ENCODE measurements at places on chromosomes 5 and 9.

DNA sequence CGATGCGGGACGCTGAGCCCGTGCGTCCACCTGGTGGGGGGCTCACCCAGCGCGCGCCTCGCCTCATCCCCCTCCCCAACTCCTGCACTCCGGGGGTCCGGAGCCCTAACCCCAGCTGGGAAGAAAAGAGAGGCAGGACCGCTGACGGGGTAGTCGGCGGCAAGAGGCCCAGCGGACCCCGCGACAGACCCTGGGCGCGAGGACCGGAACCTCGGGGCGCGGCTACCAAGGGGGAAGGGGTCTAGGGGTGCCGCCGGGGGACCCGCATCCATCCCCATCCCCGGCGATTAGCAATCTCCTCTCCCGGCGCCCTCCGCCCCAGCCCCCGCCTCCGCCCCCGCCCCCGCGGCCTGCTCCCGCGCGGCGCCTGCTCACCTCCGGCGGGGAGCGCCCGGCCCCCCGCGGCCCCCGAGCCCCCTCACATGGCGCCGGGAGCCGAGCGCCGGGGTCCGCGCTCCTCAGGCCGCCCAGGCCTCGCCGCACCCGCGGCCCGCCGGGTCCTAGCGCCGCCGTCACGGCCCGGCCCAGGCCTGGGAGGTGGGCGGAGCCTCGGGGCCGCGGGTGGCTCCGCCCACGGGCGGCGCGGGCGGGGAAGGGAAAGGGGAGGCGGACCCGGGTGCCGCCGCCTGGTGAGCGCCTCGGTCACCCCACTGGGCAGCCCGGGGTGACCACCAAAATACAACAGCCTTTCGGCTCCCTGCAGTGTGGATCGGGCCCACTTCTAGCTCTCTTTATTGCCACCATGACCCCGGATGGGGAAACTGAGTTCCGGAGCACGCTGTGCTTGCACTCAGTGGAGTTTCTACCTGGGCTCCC lies at the start of gene ST6GALNAC6:
Gene ST6GALNAC6 (minus strand): TSS at position 476 of the 816 bp plus-strand sequence. CDS start 1,622 bp downstream, outside the sequence.
- peak; percentile 89 for DNase-seq

DNA sequence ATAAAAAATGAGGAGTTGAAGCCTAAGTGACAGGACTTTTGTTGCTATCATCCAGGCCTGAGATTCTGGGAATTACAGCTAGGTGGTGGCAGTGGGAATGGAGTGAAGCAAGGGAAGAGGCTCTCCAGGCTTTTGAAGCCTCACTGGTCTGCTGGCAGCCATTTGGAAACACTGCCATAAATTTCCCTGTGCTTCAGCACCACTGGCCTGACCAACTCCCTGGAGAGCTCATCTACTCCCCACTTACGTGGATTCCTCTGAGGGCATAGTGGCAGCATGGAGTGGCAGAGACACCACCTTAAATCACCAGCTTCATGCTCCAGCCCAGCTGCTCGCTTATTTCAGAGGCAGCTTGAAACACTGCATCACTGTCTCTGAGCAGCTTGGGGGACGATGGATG lies 518.2 kb downstream of the TLR4 start:
- no peak for DNase-seq

- no peak for DNase-seq
Measured at GRCh38 chr5:138910546-138911185, 35.5 kb upstream of the LRRTM2 start.

DNA sequence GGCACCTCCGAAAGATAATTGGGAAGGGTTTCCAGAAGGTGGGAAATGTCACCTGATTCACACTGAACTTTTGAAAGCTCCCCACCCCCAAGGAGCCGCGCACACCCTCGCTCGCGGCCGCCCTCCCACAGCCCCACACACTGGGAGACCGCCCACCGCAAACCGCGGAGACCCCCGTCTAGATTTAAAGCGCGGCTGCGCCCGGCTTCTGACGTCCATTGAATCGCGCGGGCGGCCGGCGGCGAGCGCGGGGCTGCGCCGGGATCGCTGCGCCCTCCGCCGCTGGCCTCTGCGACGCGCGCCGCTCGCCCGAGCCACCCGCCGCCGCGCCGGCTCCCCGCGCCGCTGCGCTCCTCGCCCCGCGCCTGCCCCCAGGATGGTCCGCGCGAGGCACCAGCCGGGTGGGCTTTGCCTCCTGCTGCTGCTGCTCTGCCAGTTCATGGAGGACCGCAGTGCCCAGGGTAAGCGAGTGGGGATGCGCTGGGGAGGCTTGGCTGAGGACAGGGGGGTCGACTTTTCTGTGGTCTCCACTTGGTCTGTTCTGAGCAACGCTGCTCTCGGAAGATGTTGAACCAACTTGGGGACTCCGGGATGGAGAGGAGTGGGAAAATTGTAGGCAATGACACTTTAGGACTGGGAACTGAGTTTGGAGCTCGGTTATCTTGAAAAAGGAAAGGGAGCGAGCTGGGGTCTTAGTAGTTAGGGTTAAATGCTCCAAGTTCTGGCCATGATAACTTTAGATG lies at the start of gene FST:
Gene FST (plus strand): TSS at position 214 of the 743 bp plus-strand sequence. CDS start 163 bp downstream, at position 377.
- DNase-seq = peak; percentile 36

DNA sequence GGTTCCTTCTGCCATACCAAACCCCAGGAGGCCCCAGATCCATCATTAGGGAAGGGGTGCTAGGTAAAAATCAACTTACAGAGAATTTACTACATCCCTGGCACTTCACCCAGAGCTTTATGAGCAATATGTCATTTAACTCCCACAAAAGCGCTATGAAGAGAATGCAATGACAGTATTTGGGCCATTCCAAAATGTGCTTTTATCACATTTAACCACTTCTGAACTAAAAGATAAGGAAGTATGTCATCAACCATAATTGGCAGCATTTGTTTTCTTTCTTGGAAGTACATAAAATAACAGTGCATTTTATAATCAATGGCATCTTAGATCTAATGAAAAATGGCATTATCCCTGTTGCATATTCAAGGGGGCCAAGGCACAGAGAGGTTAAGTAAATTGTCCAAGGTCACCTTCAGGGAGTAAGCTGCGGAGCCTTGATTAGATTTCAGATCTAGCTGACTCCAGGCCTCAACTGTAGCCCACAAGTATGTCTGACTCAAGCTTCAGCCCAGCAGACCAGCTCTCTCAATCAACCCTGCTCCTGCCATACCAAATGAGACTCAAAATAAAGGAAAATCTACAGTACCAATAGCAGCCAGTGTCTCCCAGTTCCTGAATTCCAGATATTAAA lies 16.5 kb downstream of the SH3TC2 start:
- no peak for DNase-seq

- no peak for DNase-seq
Measured at GRCh38 chr9:137552022-137552768, 516 bp downstream of the MRPL41 start.

DNA sequence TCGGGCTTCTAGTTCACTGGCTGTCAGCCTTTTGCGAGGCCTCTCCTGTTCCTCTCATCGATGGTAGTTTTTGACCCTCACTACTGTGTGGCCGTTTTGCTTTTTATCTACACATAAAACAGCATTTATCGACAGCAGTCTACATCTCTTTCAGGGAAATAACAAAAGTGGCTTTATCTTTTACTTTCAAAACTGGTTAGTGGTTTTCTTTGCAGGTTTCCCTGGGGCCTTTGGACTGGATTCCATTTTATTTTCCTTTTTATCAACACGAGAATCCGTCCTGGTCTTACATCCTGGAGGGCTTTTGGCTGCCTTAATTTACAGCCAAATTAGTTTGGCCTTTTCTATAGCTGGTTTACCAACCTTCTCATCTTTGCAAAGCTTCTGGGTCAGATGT lies 793 bp upstream of the PKD2L2 start:
- no peak for DNase-seq

DNA sequence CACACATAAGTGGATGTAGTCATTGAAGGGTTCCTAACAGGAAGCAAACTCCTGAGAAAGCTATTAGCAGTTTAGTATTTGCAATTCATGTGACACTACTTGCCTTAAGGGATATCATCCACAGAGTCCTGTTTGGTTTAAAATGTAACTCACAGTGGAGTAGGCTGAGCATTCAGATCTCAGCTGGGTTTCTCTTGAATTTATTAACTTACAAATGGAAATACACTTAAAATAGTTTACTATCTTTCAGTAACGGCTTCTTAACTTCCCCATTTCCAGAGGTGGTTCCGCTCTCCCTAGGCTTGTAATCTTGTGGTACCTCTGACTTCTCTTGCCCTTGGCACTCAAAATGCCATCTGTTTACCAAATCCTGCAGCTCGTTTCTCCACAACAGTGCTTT lies 660.7 kb upstream of the ADAMTS16 start:
- DNase-seq = no peak

GRCh38 chr5:169828385-169828784 lies 151.9 kb downstream of the INSYN2B start:
- no peak for DNase-seq

- no peak for DNase-seq
Measured at GRCh38 chr5:35337340-35338156, 107.3 kb upstream of the PRLR start.

All from AG08395 (cell line).